ENCODE measurements at places on chromosomes 12 and 14.

- peak; percentile 82 for DNase-seq
Measured at GRCh38 chr12:62799126-62799736, 135.7 kb downstream of the PPM1H start.

GRCh38 chr12:74964390-74964789, 245.2 kb downstream of the KCNC2 start:
- DNase-seq: no peak

DNA sequence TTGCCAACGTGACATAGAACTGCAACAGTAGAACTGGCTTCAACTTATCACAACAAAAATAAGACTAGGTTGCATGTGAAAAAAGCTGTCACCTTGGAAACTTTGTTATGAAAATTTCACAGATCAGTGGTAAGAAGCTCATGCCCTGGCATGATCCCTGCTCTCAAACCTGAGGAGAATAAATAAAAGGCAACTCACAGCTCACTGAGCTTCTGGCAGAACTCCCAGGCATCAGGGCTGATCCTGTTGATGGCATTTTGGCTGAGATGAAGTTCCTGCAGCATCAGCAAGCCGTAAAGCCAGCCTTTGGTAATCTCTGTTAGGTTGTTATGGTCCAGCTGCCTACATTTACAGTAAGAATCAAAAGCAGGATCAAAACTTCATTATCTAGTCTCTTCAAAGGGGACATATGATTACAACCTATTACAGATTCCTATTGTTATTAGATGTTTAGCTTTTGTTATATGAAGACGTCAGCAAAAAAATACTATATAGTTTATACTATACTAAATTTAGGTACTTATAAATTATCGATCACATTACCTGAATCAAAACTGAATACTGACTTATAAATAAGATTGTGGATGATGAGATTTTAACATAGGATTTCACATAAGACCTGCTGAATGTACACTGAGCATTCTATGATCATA, 32.0 kb downstream of the LRIG3 start:
- DNase-seq: peak; percentile 65

DNA sequence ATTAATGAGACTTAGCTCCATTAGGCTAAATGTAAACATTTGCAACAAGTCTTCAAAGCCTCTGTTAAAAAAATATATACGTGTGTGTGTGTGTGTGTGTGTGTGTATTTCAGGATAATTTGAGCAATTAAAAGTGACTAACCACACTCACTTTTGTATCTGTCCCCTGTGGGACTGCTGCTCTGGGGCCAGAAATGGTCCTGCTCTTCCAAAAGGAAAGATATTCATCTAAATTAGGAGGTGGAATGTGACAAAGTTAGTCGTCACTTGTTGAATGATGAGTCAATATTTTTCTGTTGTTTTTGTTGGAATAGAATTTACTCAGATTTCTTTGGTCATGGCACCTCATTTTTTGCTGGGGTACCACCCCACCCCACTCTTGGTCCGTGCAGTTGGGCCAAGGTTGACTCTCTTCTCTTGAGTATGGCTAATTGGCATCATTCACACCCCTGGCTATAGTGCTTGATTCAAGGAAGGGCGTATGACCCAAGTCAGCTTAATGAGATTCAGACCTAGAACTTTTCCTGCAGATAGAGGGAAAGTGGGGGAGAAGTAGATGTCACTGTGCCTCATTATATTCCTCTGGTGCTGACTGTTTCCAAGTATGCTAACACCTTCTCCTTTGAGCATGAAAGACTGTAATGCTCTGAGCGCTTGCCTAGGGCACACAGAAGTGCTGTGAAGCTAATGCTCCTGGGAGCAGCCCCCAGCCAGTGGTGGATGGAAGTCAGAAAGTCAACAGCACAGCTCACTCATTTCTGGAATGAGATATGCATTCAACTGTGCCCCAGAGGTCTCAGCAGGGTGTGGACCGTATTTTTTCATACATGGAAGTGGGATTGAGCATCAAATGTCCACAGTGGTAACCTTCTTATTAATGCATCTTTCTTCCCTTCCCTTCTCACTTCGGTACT, 577.0 kb upstream of the TBX3 start:
- no peak for DNase-seq

GRCh38 chr14:90042496-90043252, 19.1 kb upstream of the KCNK13 start:
- no peak for DNase-seq

DNA sequence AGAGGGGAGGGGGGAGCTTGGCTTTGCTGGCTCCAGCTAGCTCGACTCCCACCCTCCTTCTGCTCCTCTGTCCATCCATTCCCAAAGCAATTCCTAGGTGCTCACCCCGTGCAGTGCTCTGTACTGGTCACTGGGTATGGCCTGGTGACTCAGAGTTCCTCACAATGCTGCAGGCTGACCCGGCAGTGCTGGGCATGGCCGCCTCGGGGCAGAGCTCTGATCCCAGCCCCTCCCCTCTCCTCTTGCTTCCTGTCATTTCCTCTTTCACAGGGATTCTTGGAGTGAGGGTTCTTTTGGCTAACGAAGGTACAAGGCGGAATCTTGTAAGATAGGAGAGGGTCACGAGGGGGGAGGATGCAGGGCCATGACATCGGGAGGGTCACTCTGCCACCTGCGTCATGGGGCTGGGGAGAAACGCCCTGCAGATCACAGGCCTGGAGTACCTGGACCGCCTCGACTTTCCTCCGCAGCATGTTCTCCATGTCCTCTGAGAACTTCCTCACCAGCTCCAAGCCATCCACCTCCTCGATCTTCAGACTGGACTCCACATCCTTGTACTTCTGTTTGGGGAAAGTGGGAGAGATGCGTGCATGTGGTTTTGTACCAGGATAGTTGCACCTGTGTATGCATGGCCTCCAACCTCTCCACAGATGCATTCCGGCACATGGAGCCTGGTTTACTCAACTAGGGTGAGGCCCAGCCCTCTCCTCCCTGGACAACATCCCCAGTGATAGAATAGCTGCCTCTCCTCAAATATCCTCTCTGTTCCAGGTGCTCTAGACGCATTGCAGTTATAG, 5.7 kb downstream of the CACNA2D4 start:
- DNase-seq: no peak

DNA sequence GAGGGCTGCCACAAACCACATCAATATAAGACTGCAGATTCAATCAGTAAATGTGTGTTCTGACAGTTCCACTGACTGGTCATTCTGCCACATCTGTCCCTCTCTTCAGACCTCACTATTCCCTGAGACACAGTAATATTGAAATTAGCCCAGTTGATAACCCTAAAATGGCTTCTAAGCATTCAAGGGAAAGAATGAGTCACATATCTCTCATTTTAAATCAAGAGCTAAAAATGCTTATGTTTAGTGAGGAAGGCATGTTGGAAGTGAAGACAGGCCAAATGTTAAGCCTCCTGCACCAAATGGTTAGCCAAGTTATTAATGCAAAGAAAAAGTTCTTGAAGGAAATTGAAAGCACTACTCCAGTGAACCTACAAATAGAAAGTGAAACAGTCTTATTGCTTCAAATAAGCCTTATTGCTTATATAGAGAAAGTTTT, 24.5 kb upstream of the KIF21A start:
- DNase-seq: no peak

GRCh38 chr12:26740991-26741390, 92.0 kb downstream of the ITPR2 start:
- DNase-seq: no peak

GRCh38 chr14:74483321-74483720, 9.8 kb downstream of the NPC2 start:
- DNase-seq: peak; percentile 22

DNA sequence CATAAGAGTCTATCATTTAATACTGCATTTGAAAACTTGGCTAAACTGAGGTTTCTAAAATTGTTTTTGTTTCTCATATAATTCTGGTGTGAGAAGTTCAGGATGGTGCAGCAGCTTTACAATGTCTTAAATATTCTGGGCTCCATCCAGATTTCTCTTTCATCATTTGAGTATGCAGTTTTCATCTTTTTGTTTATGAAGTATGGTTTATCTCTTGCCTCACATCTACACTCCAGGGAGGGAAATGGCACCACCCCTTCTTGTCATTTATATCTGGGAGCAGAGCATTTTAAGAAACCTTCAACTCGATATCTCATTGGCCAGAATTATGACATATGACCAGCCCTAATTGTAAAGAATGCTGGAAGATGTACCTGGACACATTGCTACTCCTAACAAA, 24.3 kb downstream of the GEMIN2 start:
- no peak for DNase-seq
